ENCODE measurements at places on chromosomes 3 and 15.

- DNase-seq = no peak
These were observed 4.3 kb downstream of the MCTP2 start for GRCh38 chr15:94235646-94236045.

GRCh38 chr3:171564748-171565480, 104.7 kb upstream of the TNIK start:
- no peak for DNase-seq

DNA sequence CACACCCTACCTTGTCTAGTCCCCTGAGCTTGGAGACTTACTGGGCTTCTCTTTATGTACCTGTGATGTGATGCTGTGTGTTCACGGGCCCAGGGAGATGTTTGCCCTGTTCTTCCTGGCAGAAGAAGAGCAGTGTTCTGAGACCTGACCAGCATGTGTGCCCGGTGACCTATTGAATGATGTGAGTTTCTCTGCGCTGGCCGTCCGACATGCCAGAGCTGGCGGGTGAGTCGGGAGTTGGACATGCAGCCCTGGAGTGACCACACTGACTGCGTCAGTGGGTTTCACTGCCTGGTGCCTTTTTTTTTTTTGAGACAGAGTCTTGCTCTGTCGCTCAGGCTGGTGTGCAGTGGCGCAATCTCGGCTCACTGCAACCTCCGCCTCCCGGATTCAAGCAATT, 42.3 kb downstream of the CGNL1 start:
- no peak for DNase-seq

DNA sequence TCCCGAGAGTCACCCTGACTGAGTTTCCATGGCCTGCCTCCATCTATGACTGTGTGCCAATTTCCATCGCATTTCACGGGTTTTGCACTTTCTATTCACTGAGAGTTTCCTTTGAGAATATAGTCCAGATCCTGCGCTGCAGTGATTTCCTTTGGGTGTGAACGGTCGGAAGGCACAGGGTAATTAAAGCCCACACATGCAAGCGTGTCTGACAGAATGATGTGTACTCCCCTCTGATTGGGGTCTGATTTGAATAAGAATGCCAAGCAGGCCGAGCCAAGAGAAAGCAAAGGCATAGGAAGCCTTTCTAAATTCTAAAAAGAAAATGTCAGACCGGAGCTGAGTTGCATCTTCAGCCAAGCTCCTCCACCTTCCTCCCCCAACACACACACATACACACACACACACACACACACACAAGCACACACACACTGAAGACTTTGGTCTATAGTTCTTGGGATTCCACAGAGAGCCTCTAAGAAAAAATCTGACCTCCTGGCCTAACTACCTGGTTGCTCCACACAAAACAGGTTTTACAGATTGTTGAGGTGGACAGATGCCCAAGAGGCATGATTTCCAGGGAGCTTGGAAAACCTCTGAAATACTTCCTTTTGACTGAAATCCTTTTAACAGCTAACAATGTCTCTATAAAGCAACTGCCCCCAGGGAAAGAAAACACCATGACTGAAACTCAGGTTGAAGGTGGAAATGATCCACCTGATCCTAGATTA, 59.7 kb upstream of the LRRN1 start:
- no peak for DNase-seq

- no peak for DNase-seq
These were observed 82.7 kb downstream of the RFX7 start for GRCh38 chr15:56160966-56161365.

DNA sequence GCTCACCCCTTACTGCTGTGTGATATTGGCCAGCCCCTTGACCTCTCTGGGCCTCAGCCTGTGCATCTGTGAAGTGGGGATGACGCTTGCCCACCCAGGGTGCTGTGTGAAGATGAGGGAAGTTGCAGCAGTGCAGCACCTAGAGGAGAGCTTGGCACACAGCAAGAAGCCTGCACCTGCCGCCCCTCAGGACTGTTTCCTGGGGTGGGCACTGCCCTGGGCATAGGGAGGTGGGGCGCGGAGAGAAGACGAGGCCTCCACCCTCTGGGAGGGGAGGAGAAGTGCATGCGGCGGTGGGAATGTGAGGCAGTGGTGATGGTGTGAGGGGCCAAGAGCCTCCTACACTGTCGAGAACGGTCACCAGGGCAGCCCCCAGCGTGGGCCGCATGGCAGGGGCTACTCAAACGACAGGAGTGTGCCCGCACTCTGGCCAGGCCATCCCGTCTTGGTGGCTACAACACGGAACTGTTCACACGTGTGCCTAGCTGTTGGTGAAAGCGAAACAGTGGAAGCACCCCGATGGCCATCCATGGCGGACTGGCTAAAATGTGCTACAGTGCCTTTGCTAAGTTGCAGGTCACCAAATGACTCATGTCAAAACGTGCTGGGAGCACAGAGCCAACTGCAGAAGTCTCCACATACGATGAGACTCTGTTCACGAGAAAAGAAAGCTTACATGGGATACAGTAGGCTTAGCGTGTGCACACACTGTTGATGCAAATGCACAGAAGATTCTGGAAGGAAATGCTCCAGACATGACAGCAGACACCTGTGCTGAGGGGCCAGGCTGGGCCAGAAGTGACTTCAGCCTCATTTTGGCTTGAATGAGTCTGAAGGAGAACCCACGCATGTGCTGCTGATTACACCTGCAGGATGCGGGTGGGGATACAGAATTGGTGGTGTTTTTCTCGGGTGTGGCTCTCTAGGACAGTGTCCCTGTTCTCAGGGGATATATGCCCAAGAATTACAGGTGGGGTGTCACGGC, 40.4 kb upstream of the IQSEC1 start:
- DNase-seq = no peak

GRCh38 chr3:12471241-12471640, 13.0 kb upstream of the TSEN2 start:
- no peak for DNase-seq

- DNase-seq = no peak
These were observed 118.1 kb upstream of the SLC6A11 start for GRCh38 chr3:10697918-10698317.

DNA sequence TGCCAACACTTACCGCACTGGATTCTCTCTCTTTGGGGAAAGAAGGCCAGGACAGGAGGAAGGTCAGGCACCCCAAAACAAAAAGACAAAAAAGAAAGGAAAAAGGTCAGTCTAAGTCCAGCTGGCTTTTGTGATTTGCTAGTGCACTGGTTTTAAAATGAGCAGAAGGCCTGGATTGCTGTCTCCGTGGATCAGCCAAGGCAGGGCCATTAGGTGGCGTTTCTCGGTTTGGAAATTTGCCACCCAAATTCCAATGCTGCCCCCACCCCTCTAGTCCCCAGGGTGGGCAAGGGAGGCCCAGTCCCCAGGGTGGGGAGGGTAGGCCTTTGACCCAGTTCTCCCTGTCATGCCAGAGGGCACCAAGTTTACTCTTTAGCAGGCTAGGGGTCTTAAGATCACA, 33.3 kb downstream of the TLE3 start:
- no peak for DNase-seq

- DNase-seq = no peak
These were observed 11.5 kb downstream of the RBPMS2 start for GRCh38 chr15:64763874-64764273.

GRCh38 chr3:178381555-178381954, 154.7 kb upstream of the KCNMB2 start:
- no peak for DNase-seq

DNA sequence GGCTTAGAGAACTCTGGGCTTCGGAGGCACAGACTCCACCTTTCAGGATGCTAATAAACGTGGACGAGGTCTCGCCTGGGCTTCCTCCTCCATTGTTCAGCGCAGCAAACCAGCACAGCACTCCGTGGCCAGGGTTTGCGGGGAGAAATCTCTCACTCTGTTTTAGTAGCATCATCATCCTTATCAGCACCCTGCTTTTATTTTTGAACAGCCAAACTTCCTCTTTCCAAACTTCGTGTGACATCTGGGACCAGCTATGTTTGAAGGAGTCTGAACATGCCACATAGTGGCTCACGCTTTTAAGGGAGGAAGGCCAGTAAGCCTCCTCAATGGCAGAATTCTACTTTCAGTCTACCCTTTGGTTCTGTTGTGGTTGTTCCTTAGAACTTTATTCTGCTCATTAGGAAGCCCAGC, 149.0 kb downstream of the PGPEP1L start:
- DNase-seq = no peak

DNA sequence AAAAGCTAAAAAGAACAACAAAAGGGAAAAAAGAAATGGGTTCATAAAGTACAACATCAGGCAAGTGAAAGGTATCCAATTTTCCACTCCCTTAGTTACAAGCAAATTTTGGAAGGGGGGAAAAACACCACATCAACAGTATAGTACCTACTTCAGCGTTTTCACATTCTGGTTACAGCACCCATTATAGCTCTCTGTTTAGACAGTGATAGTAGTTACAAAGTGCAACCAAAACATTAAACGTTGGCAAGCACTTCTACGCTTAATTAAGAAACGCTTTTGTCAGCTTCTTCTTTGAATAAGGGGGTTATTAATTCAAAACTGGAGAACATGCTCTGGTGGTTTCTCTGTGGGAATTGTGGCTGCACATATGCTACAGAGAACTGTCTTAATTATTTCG, 180.2 kb downstream of the VPS13C start:
- DNase-seq = no peak

GRCh38 chr15:35777061-35777460, 231.1 kb upstream of the DPH6 start:
- DNase-seq = no peak

GRCh38 chr15:69697916-69698315, 245.3 kb downstream of the RPLP1 start:
- DNase-seq = peak; percentile 29

DNA sequence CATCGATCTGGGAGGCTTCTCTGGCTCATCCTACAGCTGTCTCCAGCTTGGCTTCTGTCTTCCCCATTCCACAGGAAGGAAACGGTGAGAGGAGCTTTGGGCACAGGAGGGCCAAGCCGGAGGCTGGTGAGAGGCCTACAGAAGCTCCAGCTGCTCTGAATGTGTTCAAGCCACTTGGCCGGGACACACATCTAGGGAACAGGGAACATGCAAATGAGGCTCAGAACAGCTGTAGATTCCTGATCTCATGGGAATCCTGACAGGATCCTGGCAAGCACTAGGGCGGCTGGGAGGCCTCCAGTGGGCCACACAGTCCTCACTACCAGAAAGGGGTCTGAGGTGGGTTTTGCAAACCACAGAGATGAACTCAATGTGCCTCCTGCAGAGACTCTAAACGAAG, 13.7 kb downstream of the SEMA5B start:
- DNase-seq = no peak

DNA sequence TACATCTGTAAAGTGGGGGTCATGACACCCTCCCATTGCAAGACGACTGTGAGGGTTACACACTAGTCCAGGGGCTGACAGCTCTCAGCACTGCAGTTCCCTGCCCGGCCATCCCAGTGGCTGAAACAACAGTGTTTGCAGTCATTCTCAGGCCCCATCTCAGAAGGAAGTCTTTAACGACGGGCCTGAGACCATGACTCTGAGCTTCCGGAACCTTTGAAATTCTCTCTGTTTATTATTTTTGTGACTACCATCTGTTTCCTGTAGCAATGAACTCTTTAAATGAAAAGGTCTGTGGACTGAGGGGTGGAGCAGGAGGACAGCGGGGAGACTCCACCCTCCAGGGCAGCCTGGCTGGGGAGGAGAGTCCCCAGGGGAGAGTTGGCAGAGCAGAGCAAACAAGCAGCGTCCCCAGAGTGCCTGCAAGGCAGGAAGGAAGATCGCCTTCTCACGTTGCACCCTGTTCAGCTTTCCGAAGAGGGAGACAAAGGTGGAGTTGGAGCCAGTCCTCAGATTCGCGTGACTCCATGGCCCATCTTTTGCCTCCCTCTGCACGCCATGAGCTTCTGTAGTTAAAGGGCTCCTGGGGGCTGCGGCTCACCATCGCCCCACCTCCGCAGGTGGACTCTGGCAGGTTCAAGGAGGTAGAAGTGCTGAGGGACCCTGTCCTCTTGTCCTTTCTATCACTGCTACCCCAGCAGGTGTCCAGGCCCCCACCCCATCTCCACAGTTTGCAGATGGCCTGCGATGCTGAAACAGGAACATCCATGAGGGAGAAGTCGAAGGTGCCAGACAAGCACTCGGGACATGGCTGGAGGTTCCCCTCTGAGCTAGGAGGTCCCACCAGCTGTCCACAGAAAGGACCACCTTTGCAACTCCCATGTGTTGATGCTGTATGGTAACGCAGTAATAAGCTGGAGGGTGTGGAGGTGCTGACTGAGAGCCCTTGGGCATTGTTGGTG, 525.8 kb upstream of the PROK2 start:
- peak; percentile 16 for DNase-seq

GRCh38 chr15:65690778-65691177, 69.0 kb downstream of the SLC24A1 start:
- no peak for DNase-seq

DNA sequence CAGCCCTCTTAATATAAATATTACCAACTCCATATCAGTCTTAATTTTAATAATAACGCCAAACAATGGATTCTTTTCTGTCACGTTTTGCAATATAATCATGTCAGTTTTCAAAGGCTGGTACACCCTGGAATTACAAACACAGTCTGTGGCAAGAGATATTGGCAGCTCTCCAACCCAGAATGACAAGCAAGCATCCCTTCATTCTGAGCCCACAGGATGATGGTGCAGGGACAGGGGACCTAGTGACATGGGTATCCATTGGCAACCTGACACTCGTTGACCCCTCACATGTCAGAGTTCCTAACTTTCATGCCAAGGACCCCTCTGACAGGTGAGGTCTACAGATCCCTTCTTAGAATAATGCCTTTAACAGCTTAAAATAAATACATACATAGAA, 154.5 kb upstream of the TSC22D2 start:
- DNase-seq = no peak

- DNase-seq = no peak
These were observed 11.6 kb downstream of the TRPC1 start for GRCh38 chr3:142735462-142735861.

- no peak for DNase-seq
These were observed 42.0 kb downstream of the ADAMTSL3 start for GRCh38 chr15:83695901-83696425.

DNA sequence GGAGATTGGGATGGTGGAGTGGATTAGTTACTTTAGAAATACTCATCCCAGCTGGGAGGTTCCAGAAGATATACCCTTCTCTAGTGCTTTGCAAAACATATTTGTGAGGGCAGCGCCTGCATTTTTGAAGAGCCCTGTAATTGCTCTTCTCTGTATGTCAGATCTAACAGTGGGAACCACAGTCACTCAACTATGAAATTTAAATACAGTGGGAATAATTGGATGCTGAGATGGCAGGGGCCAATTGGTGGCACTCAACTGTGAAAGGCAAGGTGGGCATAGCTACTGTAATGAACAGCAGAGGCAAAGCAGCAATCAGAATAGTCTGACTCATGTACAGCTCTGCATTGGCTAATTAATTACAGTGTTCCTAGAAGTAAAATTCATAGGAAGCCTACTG, 22.2 kb upstream of the TBC1D23 start:
- DNase-seq = no peak

DNA sequence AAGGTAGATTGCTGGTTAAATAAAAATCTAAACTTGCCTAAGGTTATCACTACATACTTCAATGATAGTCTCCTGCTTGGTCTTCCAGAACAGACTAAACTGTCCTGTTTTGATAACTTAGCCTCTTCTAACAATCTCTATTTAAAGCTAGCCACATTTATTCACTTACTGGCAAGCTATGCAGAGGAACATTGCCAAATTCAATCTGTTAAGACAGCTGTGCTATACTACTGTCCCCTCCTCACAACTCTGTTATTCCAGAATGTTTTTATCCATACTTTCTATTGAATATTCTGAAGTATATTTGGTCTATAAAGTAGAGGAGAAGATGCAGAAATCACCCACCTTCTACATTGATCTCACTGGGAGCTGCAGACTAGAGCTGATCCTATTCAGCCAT, 594.0 kb upstream of the CCDC54 start:
- no peak for DNase-seq

All from NCI-H187 (cell line).